ENCODE measurements at places on chromosomes 7 and 10. TPM values are rescaled to one million over a fixed set of nuclear protein-coding genes. Genes with fewer than 3 reads are reported as not detected.

GRCh38 chr7:134636008-134636449 lies 10.6 kb upstream of the BPGM start:
- DNase-seq, result peak; percentile 36

- DNase-seq, result no peak
Measured at GRCh38 chr7:129661645-129662182, 50.2 kb downstream of the NRF1 start.

DNA sequence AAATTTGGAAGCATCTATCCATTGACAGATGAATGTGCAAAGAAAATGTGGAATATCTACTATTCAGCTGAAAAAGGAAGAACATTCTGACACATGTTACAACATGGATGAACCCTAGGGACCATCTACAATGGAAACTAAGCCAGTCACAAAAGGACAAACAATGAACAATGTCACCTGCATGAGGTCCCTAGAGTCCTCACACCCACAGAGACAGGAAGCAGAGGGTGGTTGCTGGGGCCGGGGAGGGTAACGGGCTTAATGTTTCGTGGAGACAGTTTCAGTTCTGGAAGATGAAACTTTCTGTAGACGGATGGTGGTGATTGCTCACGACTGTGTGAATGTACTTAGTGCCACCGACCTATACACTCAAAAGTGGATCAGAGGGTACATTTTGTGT lies 282.9 kb downstream of the ADARB2 start:
- DNase-seq, result no peak

GRCh38 chr7:18004372-18004771 lies 23.3 kb downstream of the PRPS1L1 start:
- no peak for DNase-seq

DNA sequence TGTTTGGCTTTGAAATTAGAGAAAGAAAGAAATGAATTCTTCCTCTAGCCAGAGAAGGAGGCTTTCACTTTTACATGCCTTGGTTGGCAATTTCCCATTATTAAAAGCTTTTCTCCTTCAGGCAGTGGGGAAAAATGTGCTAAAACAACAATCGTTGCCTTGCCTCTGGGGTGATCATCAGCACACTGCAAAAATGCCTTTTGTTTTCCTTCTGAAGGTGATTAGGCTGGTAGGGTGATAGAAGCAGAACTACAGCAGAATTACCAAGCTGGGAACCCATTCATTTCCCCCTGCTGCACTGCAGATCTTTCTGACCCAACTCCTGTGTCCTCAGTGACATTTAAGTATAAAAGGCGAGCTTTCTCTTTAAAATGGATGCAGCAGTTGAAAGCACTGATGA lies 22.2 kb downstream of the ANK3 start:
- no peak for DNase-seq

The SPDYE16 gene
- total RNA-seq, result 0.22 TPM

The DUS4L gene
- total RNA-seq, result 8.1 TPM

The JAKMIP3 gene
- not detected for total RNA-seq

The WNT16 gene
- 0.17 TPM for total RNA-seq

The SPDYE6 gene
- not detected for total RNA-seq

All from M059J (cell line).